ENCODE measurements at places on chromosomes 5 and 9.

DNA sequence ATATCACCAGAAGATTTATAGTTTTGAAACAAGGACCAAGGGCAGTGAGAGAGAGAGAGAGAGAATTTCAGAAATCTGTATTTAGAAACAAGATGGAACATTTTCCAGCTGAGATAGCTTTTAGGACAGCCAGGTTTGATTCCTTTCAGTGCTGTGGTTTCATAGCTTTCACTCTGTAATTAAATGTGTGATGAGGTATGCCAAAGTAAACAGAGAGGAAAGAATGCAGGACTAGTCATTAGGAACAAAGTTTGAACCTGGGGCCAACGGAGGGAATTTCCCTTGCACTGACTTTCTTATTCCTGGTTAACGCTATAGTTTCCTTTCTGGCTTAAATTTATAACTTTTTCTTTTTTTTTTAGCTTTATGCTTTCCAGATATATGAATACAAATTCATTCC lies 10.0 kb upstream of the CCL28 start:
- H3K36me3 ChIP-seq, result no peaks in the 10 kb centered on the region
- no peak overlapping the region for H3K4me3 ChIP-seq
- no peaks in the 10 kb centered on the region for H3K27me3 ChIP-seq
- H3K27ac ChIP-seq, result peak overlapping the region; percentile 78

DNA sequence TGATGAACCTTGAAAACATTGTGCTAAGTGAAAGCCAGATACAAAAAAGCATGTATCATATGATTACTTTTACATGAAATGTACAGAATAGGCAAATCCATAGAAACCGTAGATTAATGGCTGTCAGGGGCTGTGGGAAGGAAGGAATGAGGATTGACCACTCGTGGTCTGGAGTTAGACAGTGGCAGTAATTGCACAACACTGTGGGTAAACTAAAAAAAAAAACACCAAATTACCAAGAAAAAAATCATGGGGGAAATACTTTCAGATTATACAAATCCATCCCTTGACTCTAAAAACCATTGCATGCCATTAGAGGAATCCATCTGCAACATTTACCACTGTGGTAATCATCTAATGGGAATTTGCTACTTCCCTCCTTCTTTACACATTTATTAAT lies 140.0 kb downstream of the SIL1 start:
- no peak for DNase-seq
- peaks cover 35% of the 10 kb centered on the region for H3K4me1 ChIP-seq
- no peak overlapping the region for H3K4me3 ChIP-seq
- no peak overlapping the region for H3K27ac ChIP-seq
- no peaks in the 10 kb centered on the region for H3K27me3 ChIP-seq

DNA sequence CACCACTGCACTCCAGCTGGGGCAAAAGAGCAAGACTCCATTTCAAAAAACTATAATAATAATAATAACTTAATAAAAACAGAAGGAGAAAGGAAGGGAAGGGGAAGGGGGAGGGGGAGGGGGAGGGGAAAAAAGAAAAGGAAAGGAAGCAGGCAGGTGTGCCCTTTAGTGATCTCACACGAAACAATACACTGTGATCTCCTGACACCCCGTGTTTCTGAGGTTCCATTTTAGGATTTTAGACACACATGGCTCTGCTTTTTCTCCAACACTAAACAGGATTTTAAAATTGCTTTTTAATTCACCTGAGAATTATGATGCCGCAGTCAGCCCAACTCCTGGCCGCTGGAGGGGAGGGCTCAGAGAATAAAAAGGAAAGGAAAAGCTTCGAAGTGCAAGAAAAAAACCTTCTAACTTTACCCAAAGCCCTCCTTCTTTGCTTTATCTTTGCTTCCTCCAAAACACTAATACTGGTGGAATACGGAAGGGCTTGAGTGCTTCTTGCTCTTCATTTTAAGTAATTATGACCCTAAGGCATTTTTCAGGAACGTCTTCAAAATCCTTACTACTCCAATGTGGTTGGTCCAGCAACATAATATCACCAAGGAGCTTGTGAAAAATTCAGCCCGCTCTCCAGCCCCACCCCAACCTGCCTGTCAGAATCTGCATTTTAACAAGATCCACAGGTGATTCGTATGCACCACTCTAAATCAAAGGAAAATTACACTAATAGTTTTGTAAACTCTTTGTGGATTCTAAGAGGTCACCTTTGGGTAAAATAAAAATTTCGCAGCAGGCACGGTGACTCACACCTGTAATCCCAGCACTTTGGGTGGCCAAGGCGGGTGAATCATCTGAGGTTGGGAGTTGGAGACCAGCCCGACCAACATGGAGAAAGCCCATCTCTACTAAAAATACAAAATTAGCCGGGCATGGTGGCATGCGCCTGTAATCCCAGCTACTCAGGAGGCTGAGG lies 66.0 kb downstream of the MYO10 start:
- H3K27ac ChIP-seq, result peak overlapping the region; percentile 17
- no peak for DNase-seq
- H3K27me3 ChIP-seq, result no peaks in the 10 kb centered on the region
- no peak overlapping the region for H3K4me3 ChIP-seq
- peaks cover 64% of the 10 kb centered on the region for H3K4me1 ChIP-seq

- DNase-seq, result no peak
- no peak overlapping the region for H3K4me3 ChIP-seq
- H3K4me1 ChIP-seq, result peaks cover 8% of the 10 kb centered on the region
- H3K27ac ChIP-seq, result no peak overlapping the region
These were observed 33.3 kb upstream of the RNF38 start for GRCh38 chr9:36433386-36433785.

- peaks cover 36% of the 10 kb centered on the region for H3K4me1 ChIP-seq
- no peak for DNase-seq
- H3K27ac ChIP-seq, result no peak overlapping the region
- H3K36me3 ChIP-seq, result peaks cover 4% of the 10 kb centered on the region
These were observed 212.6 kb downstream of the ARHGAP26 start for GRCh38 chr5:142982821-142983200.

DNA sequence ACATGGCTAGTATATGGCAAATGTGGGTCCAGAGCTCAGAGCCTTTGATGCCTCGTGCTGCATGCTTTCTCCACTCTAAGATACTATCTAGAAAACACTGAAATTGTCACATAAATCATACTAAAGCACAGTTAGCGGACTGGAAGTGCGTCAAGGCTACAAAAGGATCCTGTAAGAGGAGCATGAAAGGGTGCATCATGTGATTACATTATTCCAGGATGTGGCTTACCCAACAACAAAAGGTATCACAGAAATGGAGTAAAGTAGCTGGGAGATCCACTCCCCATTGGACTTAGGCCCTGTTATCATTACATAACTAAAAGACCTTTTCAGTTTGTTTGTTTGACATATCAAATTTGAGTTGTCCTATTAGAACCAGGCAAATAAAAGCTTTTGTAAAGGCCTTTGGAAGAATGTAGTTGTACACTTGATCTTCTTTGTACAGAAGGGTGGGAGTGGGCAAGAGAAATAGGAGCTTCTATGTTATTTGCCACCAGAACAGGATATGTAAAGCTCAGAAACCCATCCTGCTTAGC lies 6.9 kb downstream of the SLC31A1 start:
- H3K27me3 ChIP-seq, result no peaks in the 10 kb centered on the region
- no peak for DNase-seq
- no peak overlapping the region for H3K27ac ChIP-seq
- H3K4me1 ChIP-seq, result peaks cover 28% of the 10 kb centered on the region
- peaks cover 2% of the 10 kb centered on the region for H3K36me3 ChIP-seq

- DNase-seq, result no peak
- no peaks in the 10 kb centered on the region for H3K27me3 ChIP-seq
- H3K27ac ChIP-seq, result no peak overlapping the region
These were observed 218.6 kb downstream of the PJA2 start for GRCh38 chr5:109191153-109191558.

DNA sequence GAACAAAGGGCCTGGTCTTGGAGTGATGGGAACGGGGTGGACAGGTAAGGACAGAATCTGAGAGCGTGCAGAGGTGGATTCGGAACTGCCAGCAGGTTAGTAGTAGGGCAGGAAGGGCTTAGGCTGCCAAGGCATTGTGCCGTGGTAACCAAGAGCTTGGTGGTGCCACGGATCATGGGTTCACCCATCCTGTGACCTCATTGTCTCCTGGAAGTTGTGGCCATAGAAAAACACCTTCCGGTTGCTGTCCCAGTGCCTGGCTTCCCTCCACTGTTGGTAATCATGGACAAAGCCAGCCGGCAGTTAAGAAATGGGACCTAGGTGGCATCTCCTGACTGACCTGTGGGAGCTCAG lies 42.5 kb upstream of the CFAP157 start:
- no peak for DNase-seq
- no peaks in the 10 kb centered on the region for H3K4me1 ChIP-seq
- H3K27me3 ChIP-seq, result no peaks in the 10 kb centered on the region
- no peak overlapping the region for H3K4me3 ChIP-seq

DNA sequence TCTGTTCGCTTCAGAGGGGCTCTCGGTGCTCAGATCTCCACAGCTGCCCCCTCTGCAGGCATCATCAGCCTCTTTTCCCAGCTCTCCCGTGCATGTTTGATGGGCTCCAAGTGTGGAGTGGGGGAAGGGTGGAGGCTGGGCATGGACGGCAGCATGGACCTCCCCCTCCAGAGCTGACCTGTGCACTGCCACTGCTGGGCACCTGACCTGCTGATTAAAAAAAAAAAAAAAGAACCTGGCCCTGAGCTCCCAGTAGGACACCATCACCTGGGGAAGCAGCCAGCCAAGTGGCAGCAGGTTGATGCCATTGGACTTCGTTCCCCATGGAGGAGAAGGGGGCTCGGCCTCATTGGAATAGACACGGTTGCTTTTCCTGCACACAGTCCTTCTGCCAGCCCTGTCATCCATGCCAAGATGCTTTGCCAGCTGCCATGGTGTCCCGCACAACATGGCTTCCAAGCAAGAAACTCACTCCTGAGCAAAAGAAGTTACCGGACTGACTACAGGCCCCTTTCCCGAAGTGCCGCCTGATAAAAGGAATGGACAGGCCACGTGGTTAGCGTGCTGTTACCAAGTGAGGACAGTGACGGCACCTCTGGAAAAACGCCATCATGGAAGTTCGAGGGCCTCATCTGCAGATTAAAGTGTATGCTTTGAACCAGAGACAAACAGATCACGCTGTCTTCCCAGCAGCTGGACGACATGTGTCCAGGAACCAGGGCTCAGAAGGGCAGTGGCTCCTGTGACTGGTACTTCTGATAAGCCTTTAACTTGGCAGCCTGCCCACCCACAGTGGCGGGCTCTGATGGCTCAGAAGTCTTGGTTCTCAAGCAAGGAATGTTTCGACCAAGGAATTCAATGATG lies 14.7 kb upstream of the BRD3OS start:
- peaks cover 4% of the 10 kb centered on the region for H3K36me3 ChIP-seq
- peaks cover 6% of the 10 kb centered on the region for H3K4me1 ChIP-seq
- no peak overlapping the region for H3K27ac ChIP-seq

DNA sequence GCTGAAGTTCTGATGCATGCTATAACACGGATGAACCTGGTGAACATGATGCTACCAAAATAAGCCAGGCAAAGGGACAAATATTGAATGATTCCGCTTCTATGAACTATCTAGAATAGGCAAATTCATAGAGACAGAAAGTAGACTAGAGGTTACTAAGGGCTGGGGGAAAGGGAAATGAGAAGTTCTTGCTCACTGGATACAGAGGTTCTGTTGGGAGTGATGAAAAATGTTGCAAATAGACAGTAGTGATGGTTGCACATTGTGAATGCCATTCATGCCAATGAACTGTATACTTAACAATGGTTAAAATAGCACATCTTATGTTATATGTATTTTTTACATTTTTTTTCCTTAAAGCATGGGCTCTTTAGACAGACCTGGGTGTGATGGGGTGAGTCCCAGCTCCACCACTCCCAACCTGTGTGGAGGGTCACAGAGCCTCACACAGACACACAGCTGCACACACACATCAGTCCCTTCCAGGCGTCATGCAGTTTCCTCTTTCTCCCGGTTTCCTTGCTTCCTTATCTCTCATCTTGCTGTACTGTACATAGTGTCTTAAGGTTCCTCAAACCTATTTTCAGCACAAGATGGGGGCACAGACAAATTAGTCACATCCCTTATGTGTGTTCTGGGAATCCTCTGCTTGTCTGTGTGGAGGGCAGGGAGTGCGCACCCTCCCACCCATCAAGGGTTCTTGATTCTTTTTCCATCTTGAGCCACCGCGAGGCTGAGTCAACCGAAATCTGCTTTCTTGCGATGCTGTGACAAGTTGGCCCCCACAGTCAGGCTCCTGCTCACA lies 192.9 kb downstream of the CRB2 start:
- no peak for DNase-seq
- H3K4me3 ChIP-seq, result no peak overlapping the region
- H3K4me1 ChIP-seq, result no peaks in the 10 kb centered on the region
- no peak overlapping the region for H3K27ac ChIP-seq
- no peaks in the 10 kb centered on the region for H3K27me3 ChIP-seq

DNA sequence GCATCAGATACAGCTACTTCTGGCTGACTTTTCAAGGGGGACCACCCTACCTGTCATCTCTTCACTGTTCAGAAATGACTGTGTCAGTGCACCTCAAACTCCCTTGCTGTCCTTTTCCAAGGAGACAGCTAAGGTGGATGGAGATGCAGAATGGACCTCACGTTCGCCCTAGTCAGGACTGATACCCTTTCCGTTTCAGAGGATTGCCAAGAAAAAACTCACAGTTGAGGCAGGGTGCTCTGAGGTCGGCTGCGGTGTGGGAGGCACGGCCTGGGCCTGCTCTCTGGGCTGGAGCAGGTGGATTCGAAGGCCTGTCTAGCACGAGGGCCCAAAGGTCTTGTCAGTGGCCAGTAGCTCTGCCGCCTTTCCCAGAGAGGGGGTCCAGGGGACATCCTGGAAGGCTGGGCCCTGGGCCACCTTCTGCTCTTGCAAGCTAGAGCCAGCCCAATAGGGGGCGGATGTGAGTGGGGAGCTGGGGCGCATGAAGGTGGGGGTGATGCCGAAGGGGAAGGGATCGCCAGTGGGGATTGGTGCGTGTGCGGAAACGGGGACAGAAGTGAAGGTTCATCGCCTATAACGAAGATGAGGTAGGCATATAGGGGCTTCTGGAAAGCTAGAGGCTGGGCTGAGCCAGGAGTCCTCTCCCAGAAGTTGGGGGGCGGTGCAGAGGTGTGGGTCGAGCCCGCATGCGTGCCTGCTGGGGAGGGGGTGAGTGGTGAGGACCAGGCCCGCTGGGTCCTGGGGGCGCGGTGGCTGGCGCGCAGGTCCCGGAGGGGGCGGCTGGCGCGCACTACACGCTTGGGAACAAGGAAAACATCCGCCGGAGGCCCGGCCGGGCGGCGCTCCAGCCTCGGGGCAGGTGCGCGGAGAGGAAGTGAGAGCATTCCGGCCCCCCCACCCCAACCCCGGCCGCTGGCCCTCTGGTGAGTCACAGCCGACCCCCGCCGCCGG lies 2.5 kb upstream of the MSMP start:
- H3K27me3 ChIP-seq, result no peaks in the 10 kb centered on the region
- H3K4me3 ChIP-seq, result peak overlapping the region; percentile 52
- H3K4me1 ChIP-seq, result peaks cover 54% of the 10 kb centered on the region
- peaks cover 21% of the 10 kb centered on the region for H3K36me3 ChIP-seq
- no peak overlapping the region for H3K27ac ChIP-seq
- DNase-seq, result no peak

- no peak overlapping the region for H3K4me3 ChIP-seq
- no peak overlapping the region for H3K27ac ChIP-seq
- H3K36me3 ChIP-seq, result no peaks in the 10 kb centered on the region
These were observed 12.7 kb downstream of the SYK start for GRCh38 chr9:90814355-90814754.

GRCh38 chr9:78252616-78253015 lies 16.7 kb downstream of the CEP78 start:
- H3K36me3 ChIP-seq, result peaks cover 9% of the 10 kb centered on the region
- no peak for DNase-seq

Measured in chondrocyte (in vitro differentiated cells).